Keratinocyte (primary cell): ENCODE measurements at places on chromosomes 4 and X.

GRCh38 chr4:73034896-73035295, 34.6 kb downstream of the COX18 start:
- no peak for DNase-seq

DNA sequence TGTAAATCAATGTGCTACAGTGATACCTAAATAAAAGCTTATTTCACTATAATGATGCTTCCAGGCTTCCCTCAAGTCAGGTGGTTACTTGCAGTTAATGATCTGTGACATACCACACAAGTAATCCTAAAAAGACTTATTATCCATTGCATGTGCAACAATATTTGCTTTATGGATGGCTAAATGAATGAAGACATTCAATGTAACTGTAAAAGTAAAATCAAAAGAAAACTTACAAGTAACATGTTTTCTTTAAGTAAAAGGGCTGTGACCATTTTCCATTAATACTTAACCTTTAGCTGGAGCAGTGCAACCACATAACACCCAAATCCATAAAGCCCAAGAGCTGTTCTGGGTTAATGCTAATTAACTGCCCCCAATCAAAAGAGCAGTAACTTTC, 42.6 kb downstream of the RAB28 start:
- no peak for DNase-seq

DNA sequence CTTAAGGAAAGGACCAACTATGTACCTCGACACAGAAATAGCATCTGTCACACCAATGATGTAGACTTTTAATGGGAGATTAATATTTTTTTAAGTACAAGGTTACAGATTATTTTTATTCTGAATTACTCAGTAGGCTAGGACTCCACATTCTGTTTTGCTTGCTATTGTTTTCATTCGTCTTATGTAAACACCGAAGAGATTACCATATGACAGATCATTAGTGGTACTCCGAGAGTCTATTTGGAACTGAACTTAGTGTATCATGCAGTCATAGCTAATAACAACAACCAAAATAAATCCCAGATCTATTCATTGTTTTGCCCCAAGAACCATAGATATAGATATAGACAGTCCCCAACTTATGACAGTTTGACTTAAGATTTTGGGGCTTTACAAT, 139.7 kb upstream of the SPRY1 start:
- DNase-seq, result no peak

DNA sequence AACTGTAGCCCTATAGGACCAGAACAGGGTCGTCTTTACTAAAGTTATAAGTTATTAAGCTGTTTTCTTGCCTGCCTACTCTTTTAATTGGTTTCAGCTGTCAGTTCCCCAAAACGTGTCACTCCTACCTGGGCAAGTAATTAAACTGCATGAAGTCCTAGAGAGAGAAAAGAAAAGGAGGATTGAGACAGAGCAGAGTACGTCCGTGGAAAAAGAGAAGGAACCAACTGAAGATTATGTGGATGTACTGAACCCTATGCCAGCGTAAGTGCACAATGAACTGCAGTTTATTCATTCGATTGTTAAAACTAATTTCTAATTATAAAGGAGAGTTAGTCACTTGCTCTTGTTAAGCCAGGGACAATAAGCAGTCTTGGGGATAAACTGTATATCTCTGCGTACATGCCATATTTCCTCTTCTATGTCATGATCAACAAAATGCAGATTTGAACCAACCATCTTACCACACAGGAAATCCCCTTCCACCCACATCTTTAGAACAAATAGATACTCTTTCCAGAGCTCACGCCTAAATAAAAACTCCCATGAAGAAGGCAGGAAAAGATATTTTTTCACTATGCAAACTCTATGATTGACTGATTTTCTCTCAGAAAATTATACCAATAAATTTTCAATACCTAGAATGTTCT, 22.8 kb downstream of the STAP1 start:
- DNase-seq, result no peak

DNA sequence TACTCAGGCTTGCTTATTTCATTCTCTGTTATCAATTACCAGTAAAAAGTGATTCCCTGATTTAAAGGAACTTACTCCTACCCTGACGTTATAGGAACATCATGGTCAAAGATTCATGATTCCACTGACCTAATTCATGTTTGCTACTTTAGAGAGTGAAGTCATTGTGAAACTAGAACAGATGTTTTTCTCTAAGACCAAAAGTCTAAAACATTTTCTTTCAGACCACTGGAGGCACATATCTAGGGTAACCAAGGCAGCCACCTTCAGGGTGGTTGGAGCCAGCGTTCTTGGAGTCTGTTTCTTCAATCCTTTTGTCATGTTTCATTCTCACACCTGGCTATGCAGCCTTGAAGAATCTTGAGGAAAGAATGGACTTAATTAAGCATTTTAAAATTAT, 77.8 kb downstream of the GALNTL6 start:
- no peak for DNase-seq

DNA sequence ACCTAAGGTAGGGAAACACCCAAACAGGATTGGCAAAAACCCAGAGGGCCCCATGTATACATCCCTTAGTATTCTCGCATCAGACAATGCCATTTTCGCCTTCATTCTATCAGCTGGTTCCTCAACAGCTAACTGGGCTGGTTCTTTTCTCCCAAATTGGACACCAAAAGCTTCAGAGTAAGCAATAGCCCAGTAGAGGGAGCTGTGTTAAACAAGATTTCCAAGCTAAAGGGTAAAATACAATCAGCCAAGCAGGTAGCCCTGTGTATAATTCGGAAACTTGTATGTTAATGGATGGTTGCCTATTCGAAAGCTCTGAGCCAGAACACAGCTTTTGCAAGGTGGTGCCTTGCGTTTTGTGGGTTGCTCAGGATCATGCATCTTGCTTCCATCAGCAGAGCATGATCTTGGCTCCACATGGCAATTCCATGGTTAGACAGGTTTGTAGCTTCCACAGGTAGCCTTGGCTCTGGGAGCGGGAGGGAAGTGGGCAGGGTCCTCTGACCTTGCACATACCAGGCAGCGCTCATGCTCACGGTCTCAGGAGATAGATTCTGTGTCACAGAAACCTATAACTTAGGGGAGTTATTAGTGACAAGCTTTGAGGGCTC, 115.2 kb upstream of the LNX1 start:
- no peak for DNase-seq

- DNase-seq, result no peak
Observed at GRCh38 chrX:66030505-66031317, 9.2 kb downstream of the VSIG4 start.

- no peak for DNase-seq
Observed at GRCh38 chr4:53779025-53779424, 187.7 kb upstream of the LNX1 start.

DNA sequence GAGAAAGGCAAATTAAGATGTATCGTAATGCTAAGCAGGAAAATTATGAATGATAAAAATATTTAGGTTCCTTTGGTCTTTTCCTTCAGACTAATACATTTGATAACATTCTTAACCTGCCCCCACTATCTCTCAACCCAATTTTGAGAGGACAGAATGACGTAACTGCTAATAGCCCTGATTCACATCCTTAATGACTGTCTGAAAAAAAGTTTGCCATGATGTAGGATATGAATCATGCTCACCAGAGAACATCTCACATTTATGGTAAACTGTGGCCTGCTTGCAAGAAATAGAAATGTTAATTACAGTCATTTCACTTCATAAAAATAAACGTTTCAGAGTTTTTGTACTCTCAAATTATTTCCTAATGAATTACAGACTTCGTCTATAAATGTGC, 128.0 kb upstream of the VEGFC start:
- peak; percentile 23 for DNase-seq

DNA sequence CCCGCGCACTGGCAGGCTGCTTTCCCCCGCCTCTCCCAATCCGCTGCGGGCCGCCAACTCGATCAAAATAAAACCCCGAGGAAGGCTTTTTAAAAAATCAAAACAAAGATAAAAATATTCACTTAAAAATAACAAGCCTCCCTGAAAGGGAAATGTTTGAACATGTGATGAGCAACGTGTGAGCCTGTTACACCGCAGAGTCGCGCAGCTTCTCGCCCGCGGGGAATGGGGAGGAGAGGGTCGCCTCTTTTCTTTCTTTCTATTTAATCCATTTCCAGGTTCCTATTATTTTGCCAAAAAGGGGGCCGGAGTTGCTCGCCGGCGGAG, 326.0 kb upstream of the F9 start:
- DNase-seq, result no peak

DNA sequence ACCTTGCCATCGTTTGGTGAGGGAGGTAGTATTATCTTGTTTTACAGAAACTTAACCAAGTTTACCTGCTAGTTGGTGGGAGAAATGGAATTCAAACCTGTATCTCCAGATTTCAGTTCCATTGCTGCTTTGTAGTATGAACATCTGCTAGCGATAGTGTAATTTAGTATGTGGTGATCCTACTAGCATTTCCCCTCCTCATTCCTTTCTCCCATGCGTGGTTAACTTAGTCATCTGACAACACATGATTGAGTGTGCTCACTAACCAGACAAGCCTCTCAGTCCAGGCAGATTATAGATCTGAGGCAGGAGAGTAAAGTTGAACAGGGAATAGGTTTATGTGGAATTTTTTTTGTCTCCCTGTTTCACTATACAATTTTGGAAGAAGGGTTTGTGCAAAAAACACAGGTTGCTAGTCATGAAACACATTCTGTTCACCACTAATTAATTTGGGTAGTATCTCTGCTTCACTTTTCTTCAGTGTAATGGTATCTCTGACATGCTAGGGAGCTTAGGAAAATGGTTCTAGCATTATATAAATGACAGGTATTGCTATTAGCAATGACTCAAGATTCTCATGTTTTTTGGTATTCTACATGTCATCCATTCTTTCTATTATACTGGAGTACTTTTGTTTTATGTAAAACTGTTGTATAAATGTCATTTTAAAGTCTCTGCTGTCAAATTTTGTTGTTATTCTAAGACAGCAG, 21.7 kb downstream of the RBPJ start:
- DNase-seq, result no peak

GRCh38 chr4:138864961-138865720, 150.4 kb upstream of the NOCT start:
- DNase-seq, result no peak

- DNase-seq, result no peak
Observed at GRCh38 chr4:107780665-107781064, 44.1 kb upstream of the SGMS2 start.

DNA sequence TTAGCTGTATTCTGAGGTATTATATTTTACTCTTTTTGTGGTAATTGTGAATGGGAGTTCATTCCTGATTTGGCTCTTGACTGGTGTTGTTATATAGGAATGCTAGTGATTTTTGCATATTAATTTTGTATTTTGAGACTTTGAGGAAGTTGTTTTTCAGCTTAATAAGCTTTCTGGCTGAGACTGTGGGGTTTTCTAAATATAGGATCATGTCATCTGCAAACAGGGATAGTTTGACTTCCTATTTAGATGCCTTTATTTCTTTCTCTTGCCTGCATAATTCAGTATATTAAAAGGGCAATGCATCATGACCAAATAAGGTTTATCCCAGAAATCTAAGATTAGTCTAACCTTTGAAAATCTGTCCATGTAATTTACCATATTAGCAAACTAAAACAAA, 44.7 kb upstream of the EPGN start:
- no peak for DNase-seq

DNA sequence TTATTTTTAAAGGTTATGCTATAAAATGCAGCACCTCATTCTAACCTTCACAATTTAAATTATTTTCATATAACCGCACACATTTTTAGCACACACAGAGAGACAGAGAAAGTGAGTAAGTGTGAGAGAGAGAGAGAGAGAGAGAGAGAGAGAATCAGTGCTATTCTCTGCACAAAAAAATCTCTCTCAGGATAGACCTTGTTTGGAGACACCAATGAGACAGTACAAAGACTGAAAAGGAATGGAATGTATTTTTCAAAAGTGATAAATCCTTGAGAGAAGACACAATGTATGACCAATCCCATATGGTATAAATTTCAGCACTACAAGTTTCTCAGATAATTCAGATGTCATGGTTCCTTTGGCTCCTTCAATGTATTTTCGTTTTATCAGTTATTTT, 132.1 kb upstream of the PCDH18 start:
- DNase-seq, result no peak

DNA sequence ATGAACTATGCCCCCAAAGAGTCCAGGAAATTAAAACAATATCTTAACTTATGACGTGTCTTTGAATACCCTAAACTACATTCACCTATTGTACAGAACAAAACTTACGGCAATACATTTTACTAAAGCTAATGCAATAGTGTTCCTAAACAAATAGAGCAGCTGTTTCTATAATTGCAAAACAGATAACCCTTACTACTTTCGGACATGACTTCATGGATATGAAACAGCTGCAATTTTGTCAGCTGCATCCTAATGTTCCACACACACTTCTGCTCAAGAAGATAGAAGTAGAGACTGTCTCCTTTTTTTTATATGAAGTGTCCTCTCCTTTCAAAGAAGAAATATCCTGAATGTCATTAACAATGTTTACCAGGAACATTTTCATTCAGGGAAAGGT, 174.9 kb downstream of the ACTRT1 start:
- no peak for DNase-seq

- DNase-seq, result no peak
Observed at GRCh38 chrX:103716962-103717361, 6.3 kb downstream of the TMEM31 start.

DNA sequence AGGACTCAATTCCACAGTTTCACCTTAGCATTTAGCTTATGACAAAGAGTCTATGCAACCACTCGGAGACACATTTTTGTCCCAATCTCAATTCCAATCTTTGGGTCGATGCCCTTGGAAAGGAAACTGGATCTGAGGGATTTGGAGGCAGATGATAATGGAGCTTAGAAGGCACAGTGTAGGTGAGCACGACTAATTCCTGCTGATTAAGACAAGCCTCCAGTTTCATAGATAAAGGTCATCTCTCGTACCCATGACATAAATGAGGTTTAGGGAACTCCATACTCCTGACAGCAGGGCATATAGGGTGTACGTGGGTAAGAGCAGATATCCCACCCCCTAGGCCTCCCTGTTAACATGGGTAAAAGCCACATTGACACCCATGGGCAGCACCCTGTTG, 24.4 kb upstream of the ZNF718 start:
- no peak for DNase-seq

- no peak for DNase-seq
Observed at GRCh38 chrX:131264053-131264452, 25.1 kb downstream of the IGSF1 start.

DNA sequence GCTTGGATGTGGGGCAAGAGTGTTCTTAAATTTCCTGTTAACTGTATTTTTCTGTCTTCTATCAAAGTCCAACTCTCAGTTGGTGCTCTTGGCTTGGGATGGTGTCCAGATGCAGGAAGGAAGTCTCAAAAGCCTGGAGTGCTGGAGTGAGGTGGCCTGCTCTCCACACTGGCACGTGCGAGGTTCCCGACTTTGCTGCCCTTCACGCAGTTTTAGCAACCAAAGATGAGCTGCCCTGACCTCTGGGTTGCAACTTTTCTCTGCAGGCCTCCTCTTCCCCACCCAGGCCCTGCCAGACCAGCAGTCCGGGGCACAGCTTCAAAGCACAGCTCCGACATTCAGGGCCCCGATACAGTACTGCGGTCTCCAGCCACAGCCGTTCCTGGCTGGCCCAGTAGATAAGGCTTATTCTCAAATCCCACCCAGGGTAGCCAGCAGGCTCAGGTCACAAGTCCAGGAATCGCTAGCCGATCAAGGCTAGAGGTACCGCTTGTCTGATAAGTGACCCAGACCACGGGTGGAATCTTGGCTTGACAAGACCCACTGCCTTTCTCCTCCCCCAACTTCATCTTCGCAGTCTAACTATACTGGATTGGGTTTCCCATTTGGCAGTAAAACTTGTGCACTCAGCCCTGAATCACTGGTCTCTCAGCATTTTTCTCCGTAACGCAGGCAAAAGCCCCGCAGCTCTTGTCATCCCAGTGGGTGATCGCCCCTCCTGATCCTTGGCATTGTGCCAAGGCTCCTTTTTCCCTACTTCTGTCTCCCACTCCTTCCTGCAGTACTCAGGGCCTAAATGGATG, 21.8 kb upstream of the JADE1 start:
- no peak for DNase-seq
